Neural progenitor cell (in vitro differentiated cells): ENCODE measurements at places on chromosomes 1 and 21. TPM values are rescaled to one million over a fixed set of nuclear protein-coding genes. Genes with fewer than 3 reads are reported as not detected.

IGSF3 gene
- total RNA-seq: 24.0 and 33.7 TPM in 2 replicates

ANGPTL1 gene
- total RNA-seq: not detected in 2 replicates

MEX3A gene
- 32.2 and 62.6 TPM in 2 replicates for total RNA-seq

NPHS2 gene
- total RNA-seq: not detected in 2 replicates

FAM78B gene
- total RNA-seq: 0.43 TPM in 1 of 2 replicates, not detected in the other

SPRR2D gene
- total RNA-seq: not detected in 2 replicates

ZSWIM5 gene
- total RNA-seq: 5.8 and 7.1 TPM in 2 replicates

FCRL4 gene
- not detected in 2 replicates for total RNA-seq

RAP1GAP gene
- 2.6 and 3.9 TPM in 2 replicates for total RNA-seq

PODN gene
- total RNA-seq: 0.09 TPM in 1 of 2 replicates, not detected in the other

DNA sequence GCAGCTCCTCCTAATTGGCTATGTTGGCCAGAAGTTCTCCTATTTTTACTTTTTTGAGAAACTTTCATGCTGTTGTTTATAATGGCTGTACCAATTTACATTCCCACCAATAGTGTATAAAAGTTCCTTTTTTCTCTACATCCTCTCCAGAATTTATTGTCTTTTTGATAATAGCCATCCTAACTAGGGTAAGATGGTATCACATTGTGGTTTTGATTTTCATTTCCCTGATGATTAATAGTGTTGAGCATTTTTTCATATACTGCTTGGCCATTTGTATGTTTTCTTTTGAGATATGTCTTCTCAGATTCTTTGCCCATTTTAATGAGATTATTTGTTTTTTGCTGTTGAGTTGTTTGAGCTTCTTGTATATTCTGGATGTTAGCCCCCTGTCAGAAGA is 46.8 kb downstream of the NTMT2 start:
- no peak overlapping the region for H3K4me3 ChIP-seq
- no peak for DNase-seq
- no peak overlapping the region for H3K27ac ChIP-seq
- H3K27me3 ChIP-seq: no peaks in the 10 kb centered on the region

DNA sequence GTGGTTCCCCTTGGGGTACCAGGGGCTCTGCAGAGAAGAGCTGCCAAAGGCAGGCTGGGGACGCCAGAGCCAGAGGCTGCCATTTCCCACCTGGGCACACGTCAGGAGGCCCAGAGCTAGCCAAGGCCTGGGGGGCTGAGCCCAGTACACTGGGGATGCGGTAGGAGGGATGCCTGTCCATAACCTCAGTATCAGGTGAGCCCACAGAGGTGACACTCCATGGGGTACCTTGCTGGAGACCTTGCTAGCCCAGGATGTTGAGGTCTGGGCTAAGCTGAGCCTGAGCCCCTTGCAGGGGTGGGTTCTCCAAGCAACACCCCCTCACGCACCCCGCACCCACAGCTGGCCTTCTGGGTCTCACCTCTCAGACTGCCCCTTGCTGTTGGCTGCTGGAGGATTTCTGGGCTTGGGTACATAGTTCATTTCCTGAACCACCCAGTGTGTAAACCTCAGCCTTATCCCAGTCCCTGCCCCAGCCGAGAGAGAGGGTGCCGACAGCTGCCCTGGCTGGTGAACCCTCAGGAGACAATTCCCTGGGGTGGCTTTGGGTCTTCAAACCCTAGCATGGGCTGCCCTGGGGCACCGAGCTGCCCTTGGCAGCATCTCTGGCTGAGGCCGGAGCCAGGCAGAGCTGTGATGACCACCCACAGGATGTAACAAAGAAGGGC is 92.5 kb upstream of the VAMP3 start:
- H3K27ac ChIP-seq: no peak overlapping the region
- peaks cover 8% of the 10 kb centered on the region for H3K4me1 ChIP-seq
- H3K36me3 ChIP-seq: no peaks in the 10 kb centered on the region
- H3K27me3 ChIP-seq: peaks cover 27% of the 10 kb centered on the region
- H3K4me3 ChIP-seq: no peak overlapping the region
- no peak for DNase-seq

GRCh38 chr1:85612704-85613361 is 32.3 kb downstream of the CCN1 start:
- no peaks in the 10 kb centered on the region for H3K4me1 ChIP-seq
- DNase-seq: peak; percentile 33
- no peak overlapping the region for H3K4me3 ChIP-seq
- no peaks in the 10 kb centered on the region for H3K36me3 ChIP-seq
- no peak overlapping the region for H3K27ac ChIP-seq

DNA sequence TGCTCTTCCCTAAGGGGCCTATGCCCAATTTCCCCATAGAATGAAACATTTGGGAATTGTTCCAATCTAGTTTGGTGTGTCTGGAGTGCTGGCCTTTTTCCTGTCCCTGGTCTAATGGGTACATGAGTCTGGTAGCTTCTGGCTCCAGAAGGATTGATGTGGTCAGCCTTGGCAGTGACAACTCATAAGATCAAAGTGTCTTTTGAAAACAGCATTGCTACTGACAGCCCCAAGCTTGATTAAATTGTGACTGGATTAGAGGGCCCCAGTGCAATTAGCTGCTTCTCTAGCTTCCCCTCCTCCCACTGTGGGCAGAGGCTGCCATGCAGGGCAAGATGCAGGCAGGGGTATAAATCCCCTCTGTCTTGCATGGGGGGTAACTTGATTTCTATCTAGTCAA is 130.9 kb downstream of the UCK2 start:
- H3K36me3 ChIP-seq: no peaks in the 10 kb centered on the region
- no peaks in the 10 kb centered on the region for H3K27me3 ChIP-seq
- no peak for DNase-seq
- no peaks in the 10 kb centered on the region for H3K4me1 ChIP-seq
- no peak overlapping the region for H3K4me3 ChIP-seq
- H3K27ac ChIP-seq: no peak overlapping the region

DNA sequence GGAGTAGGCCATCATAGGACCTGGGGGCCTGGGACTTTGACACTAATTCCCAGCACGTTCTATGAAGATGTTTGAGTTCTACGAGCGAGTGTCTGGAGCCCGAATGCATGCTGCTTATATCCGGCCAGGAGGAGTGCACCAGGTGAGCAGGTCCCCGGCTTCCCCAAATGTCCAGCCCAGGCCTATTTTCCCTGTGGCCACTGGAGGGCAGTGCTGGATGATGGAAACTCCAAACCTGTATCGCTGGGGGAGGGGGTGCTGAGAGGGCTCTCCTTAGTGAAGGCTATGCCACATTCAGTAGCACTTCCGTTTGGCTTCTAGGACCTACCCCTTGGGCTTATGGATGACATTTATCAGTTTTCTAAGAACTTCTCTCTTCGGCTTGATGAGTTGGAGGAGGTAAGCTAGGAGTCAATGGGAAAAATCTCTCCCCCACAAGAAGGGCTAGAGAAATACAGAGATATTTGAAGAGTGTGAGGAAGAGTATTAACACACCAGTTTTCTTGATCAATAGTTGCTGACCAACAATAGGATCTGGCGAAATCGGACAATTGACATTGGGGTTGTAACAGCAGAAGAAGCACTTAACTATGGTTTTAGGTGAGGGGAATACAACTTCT is 5.2 kb upstream of the FCER1G start:
- no peak overlapping the region for H3K4me3 ChIP-seq
- no peaks in the 10 kb centered on the region for H3K4me1 ChIP-seq
- peak; percentile 90 for DNase-seq

DNA sequence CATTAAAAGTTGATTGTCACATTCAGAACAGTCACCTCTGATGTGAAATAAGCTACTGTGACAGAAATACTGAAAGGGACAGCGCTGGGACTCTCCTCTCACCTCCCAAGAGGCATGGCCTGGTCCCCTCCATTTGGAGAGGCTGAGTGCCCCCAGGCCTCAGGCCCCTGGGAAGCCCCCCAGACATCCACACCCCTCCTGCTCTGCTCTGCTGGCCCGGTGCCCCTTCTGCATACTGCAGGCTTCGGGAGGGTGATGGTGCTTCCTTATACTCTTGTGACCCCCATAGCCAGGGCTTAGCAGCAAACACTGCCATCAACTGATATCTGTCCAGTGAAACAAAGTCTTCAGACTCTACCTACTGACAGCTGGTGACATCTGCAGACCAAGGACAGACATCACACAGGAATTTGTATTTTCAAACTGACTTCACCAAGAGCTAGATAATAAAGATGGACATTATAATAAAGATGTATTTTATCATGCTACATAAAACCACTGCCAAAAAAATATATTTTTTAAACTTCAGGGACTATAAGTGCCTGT is 36.9 kb downstream of the C2CD2 start:
- no peaks in the 10 kb centered on the region for H3K4me1 ChIP-seq
- DNase-seq: no peak
- H3K4me3 ChIP-seq: no peak overlapping the region
- H3K27me3 ChIP-seq: no peaks in the 10 kb centered on the region
- no peak overlapping the region for H3K27ac ChIP-seq
- H3K36me3 ChIP-seq: no peaks in the 10 kb centered on the region

GRCh38 chr1:232635778-232636356 is 5.9 kb upstream of the SIPA1L2 start:
- no peak overlapping the region for H3K4me3 ChIP-seq
- no peaks in the 10 kb centered on the region for H3K4me1 ChIP-seq
- H3K27me3 ChIP-seq: peaks cover 21% of the 10 kb centered on the region
- H3K27ac ChIP-seq: no peak overlapping the region

- no peaks in the 10 kb centered on the region for H3K27me3 ChIP-seq
- no peaks in the 10 kb centered on the region for H3K36me3 ChIP-seq
- no peak overlapping the region for H3K27ac ChIP-seq
- DNase-seq: no peak
Measured at GRCh38 chr1:70504821-70505193, 93.7 kb downstream of the CTH start.

GRCh38 chr1:42370876-42371549 is 9.6 kb upstream of the RIMKLA start:
- no peak overlapping the region for H3K4me3 ChIP-seq
- H3K27ac ChIP-seq: no peak overlapping the region
- DNase-seq: no peak
- no peaks in the 10 kb centered on the region for H3K36me3 ChIP-seq

GRCh38 chr1:200923601-200924000 is 28.9 kb downstream of the INAVA start:
- no peaks in the 10 kb centered on the region for H3K27me3 ChIP-seq
- no peaks in the 10 kb centered on the region for H3K36me3 ChIP-seq
- no peak overlapping the region for H3K27ac ChIP-seq
- no peak overlapping the region for H3K4me3 ChIP-seq

GRCh38 chr1:176539018-176539417 is 76.0 kb downstream of the PAPPA2 start:
- peak; percentile 12 for DNase-seq
- no peaks in the 10 kb centered on the region for H3K27me3 ChIP-seq
- H3K4me1 ChIP-seq: no peaks in the 10 kb centered on the region
- H3K4me3 ChIP-seq: no peak overlapping the region

DNA sequence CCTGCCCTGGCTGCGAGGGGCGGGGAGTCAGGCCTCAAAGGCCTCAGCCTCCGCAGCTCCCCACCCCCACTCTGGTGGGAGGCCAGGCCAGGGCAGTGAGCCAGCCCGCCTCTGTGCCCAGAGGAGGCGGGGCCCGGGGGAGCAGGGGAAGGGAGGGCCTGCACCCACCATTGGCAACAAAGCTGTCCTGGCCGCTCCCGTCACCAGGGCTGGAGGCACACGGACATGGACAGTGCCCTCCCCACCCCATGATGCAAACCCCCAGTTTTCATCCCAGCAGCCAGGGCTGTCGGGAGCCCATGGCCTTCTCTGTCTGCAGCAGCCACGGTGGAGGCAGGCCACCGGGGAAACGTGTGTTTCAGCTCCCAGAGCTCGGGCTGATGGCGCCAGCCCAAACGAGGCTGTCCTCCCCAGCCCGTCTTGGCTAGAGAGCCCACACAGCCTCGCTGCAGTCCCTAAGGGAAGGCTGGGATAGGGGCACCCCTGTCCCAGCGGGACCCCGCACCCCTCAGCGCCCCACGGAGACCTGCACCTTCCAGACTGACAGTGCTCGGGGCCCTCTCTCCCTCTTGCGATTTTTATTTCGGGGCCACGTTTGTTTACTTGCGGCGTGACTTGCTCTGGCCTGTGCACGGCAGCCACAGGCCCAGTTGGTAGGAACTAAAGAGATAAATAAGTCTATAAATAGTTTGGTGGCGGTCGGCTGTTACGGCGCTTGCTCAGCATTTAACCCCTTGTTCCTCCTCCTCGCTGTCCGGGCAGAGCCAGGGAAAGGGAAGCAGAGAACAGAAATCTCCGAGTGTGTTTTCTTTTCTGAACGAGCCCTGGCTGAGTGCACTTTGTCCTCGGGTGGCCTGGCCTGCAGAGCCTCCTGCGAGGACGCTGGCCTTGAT is 101.8 kb downstream of the PRDM16 start:
- H3K4me1 ChIP-seq: peaks cover 38% of the 10 kb centered on the region
- H3K27ac ChIP-seq: no peak overlapping the region

GRCh38 chr1:107871687-107872395 is 93.1 kb downstream of the VAV3 start:
- H3K36me3 ChIP-seq: no peaks in the 10 kb centered on the region
- H3K27ac ChIP-seq: no peak overlapping the region
- H3K4me1 ChIP-seq: peaks cover 10% of the 10 kb centered on the region
- H3K4me3 ChIP-seq: no peak overlapping the region

GRCh38 chr1:169112241-169112640 is 5.8 kb downstream of the ATP1B1 start:
- H3K27ac ChIP-seq: no peak overlapping the region
- H3K4me1 ChIP-seq: peaks cover 24% of the 10 kb centered on the region
- no peak overlapping the region for H3K4me3 ChIP-seq
- no peaks in the 10 kb centered on the region for H3K36me3 ChIP-seq

DNA sequence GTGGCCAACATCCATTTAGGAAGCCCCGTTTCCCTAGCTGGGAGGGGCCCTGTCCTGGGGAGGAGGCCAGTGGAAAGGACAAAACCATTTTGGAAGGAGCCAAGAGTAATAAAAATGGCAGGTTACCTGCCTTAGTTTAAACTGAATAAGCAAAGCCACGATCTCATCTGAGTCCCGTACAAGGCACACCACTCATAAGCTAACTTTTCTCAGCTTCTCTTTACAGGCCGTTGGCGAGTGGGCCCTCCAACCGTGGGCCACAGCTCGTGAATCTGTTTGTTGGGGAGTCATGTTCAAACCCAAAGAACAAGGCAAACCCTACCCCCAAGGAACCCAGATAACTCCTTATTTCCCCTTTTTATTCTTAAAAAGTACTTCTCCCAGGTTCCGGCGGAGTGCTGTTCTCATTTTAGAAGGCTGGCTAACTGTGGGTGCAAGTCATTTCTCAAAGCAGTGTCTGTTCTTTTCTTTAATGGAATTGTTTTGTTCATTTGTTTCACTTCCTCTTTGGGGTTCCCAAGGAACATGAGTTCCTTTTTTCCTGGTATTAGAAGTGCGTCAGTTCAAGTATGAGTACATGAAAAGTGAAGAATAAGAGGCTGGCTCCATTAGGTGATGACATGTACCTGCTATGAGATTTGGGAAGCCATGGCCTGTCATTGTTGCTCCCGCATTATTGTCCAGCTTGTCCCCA is 89.0 kb downstream of the PSMG1 start:
- no peak for DNase-seq
- no peaks in the 10 kb centered on the region for H3K27me3 ChIP-seq
- no peak overlapping the region for H3K4me3 ChIP-seq

DNA sequence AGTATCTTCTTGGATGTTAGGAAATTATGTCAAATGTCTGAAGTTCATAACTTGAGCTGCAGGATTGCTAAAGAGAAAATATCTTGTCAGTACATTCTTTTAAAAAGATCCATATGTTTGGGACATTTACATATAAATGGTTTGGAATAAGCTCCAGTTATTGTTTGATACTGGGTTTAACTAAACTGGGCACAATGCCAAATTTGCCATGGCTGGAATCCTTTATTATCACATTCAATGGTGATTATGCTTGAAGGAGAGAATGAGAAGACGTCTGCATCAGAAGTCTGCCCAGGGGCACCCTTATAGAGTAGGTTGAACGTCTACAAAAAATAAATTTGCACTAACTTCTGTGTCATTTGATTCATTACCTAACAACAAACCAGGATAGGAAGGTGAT is 652.5 kb downstream of the AMY1C start:
- no peaks in the 10 kb centered on the region for H3K27me3 ChIP-seq
- no peak for DNase-seq
- no peak overlapping the region for H3K4me3 ChIP-seq
- H3K4me1 ChIP-seq: no peaks in the 10 kb centered on the region
- peaks cover 4% of the 10 kb centered on the region for H3K36me3 ChIP-seq
- H3K27ac ChIP-seq: no peak overlapping the region
